Eye (tissue), 1 donor: ENCODE measurements at places on chromosomes 3 and 15.

- DNase-seq: no peak
Observed at GRCh38 chr3:112002096-112002971, 3.6 kb downstream of the TAGLN3 start.

DNA sequence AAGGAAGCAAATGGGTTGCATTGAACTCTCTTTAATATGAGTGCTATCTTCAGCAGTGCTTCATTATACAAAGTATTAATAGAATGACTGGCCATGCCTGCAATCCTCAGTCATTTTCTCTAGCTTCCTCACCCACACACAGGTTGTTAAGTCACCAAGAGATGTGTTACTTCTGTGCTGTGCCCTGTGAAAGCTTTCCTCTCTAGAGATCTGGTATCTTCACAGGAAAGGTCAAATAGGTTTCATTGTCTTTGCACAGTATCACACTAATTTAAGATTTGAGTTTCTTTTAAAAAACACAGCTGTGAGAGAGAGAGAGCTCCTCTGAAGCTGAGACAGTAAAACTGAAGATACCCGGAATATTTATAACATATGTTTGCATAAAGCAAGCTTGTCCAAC lies 278.6 kb downstream of the CNTN4 start:
- no peak for DNase-seq

DNA sequence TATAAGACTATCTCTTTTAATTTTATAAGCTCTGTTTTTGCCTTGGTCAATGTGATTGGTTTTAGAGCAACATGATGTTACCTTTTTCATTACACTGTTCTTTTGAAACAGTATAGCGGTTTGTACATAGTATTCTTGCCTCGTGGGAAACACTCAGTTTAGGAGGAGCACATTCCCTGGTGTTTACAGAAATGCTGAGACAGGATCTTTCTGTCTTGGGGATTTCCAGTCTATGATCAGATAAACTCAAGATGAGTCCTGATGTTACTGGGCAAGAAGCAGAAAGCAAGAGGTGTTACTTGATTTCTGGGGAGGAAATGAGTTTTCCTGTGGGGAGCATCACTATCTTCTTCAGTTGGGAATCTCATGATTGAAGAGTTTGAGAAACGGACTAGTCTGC lies 2.5 kb downstream of the TMEM266 start:
- no peak for DNase-seq

- no peak for DNase-seq
Observed at GRCh38 chr3:84891851-84892250, 66.9 kb upstream of the CADM2 start.

DNA sequence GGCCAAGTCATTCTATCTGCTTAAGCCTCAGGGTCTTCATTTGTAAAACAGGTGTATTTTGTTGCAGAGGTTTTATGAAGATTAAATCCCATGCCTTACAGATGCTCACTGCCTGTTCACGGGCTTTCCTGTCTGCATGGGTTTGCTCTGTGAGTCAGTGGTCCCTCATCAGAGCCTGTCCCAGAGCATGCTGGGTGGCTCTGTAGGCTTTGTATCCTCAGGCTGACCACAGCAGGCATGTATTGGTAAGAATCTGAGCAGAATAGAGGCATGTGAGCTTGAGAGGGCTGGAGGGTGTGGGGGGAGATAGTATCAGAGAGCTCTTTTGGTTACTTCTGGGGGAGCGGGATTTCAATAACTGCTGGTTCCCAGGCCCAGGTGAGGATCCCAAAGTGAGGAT lies 45.4 kb upstream of the PLXNA1 start:
- DNase-seq: no peak

DNA sequence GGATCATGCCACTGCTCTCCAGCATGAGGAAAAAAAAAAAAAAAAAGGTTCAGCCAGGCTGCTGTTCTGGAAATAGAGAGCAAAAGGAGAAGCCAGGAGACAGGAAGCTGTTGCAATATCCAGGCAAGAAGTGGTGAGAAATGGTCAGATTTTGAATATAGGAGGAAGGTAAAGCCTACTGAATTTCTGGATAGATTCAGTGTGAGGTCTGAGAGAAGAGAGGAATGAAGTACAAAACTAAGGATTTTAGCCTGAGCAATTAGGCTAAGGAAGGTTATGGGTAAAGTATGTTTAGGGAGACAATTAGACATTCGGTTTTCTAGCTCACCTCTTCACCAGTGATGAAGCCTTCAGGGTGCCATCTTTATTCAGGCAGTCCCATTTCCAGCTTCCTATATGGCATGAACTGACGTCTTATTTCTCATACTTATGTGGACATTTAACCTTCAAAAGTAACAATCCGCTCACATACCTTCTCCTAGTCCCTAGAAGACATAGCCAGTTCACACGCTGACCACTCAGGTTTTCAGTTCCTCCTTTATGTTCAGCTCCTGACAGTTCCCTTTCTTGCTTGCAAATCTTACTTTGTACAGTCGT lies 57.2 kb downstream of the KIF9 start:
- DNase-seq: no peak

DNA sequence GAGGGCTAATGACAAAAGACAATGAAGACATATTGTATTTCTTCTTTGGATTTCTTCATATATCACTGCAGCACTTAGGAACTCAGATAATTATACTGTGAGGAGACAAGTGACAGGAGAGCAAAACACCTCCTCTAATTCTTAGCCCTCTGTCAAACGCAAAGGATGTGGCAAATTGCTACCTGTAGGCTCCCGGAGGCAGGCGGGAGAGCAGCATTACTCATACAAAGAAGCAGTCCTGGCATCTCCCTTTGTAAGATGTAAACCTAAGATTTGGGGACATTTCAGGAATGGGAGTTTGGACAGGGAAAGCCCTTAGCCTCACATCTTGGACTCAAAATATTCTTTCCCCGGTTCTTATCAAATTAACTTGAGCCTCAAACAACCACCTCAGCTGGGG lies 460.8 kb downstream of the SOX2 start:
- no peak for DNase-seq

- DNase-seq: no peak
Observed at GRCh38 chr3:12724794-12725193, 34.3 kb downstream of the TMEM40 start.

DNA sequence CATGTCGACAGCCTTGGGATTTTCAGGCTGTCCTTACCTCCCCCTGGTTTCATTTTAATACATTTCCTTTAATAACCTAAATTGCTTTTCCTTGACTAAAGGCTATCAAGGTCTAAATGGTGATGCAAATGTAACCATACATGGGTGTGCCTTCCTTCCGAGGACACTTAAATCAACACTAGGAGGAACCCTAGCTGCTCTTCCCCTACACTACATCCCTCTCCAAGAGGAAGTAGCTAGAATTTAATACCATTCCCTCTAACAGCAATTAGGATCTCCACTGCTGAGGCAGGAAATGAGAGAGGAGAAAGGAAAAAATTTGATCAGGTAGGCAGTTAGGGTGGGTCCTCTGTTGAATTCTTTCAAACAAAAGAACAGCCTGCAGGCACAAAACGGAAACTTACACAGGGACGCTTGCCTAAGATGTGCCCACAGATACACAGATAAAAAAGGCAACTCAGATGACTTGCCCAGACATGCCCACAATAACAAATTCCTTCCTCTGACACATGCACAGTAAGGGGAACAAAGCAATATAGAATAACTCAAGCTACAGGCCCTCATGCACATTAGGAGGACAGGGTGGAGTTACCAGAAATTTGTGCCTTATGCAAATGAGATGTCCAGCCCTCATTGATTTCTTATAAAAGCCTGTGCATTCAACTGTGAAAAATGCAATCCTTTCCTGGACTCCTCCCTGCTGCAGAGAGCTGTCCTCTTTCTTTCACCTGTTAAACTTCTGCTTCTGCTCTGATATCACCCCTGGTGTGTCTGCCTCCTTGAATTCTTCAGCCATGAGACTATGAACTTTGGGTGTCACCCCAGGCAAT lies 1024.4 kb upstream of the CADM2 start:
- DNase-seq: no peak

DNA sequence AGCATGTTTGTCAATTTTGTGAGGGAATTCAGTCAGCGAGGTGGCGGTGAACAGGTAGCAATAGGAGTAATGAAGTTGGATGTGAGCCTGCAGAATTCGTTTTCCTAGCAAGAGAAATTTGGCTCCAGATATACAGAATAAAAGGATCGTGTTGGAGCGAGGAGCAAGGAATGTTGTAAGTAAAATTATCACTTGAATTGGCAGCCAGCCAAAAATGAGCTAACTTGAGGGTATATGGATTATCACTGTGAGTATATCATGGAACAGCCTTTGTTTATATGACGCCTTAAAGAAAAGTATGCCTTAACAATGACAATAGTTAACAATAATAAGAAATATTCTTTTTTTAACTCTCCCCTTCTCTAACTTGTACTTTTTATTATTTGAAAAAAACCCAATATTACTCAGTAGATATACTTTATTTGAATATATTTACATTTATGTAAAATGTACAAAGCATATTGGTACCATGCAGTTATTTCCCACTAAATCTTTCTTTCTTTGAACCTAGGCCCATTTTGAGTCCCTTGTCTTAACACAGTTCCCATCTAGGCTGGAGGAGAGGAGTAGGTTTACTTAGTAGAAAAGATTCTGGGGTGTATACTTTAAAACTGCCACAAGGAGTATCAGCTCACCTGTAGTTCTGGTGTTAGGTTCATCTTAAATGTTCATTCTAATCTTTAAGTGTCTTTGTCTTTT lies 29.3 kb downstream of the EPHA6 start:
- DNase-seq: peak; percentile 40

GRCh38 chr15:40080847-40081246 lies 27.8 kb downstream of the BMF start:
- no peak for DNase-seq

DNA sequence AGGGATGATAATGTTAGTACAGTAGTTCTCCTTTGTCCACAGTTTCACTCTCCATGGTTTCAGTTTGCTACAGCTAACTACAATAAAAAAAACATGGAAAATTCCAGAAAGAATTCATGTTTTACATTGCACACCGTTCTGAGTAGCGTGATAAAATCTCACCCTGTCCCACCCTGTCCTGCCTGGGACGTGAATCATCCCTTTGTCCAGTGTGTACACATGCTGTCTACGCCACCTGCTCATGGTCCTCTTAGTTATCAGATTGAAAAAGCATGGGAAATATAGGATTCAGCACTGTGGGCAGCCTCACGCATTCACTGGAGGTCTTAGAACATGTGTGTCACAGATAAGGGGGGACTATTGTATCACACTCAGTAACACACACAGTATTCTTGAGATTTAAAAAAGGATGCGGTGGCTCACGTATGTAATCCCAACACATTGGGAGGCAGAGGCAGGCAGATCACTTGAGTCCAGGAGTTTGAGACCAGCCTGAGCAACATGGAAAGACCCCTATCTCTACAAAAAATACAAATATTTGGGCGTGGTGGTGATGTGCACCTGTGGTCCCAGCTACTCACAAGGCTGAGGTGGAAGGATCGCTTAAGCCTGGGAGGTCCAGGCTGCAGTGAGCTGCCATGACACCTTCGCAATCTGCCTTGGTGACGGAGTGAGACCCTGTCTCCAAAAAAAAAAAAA lies 8.7 kb upstream of the FLNB start:
- DNase-seq: no peak

DNA sequence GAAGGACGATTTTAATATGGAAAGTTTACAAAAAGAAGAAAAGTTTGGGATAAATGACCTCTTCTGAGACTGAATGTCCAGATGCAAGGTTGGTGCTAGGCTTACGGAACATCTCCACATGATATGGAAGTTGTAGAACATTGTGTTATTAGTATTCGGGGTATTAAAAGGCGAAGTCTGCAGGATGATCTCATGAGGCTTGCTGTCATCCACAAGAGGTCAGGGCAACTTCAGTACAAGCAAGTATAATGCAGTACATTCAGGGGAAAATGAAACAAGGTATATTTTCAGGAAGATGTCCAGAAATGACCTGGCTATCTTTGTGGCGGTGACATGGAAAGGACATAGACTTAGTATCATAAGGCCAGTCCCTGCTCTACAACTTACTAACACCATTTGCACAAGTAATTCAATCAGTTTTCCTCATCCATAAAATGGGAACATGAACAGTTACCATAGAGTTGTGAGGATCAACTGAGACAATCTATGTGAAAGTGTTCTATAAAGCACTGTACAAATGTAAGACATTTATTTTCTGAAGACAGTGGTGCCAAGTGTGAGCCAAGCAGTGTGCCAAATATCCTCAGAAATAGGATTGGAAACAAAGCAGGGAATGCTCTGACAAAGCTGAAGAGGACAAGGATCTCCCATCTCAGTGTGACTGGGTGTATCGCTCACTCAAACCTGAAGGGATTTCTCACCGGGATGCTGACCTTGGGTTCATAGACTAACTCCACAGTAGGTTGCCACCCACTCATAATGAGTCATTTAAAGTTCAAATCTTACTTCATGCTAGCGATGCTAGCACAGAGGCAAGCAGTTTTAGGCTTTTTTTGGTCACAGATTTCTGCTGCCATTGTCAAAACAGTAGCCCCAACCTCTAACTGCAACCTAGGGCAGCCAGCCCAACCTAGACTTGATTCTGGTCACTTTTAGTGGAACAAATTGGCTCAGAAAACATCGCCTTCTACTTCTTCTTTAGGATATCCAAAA lies 118.3 kb downstream of the TIGIT start:
- DNase-seq: no peak

GRCh38 chr3:139117136-139117675 lies 72.5 kb upstream of the PRR23C start:
- no peak for DNase-seq

GRCh38 chr3:120561251-120562045 lies 34.7 kb upstream of the NDUFB4 start:
- DNase-seq: peak; percentile 90

DNA sequence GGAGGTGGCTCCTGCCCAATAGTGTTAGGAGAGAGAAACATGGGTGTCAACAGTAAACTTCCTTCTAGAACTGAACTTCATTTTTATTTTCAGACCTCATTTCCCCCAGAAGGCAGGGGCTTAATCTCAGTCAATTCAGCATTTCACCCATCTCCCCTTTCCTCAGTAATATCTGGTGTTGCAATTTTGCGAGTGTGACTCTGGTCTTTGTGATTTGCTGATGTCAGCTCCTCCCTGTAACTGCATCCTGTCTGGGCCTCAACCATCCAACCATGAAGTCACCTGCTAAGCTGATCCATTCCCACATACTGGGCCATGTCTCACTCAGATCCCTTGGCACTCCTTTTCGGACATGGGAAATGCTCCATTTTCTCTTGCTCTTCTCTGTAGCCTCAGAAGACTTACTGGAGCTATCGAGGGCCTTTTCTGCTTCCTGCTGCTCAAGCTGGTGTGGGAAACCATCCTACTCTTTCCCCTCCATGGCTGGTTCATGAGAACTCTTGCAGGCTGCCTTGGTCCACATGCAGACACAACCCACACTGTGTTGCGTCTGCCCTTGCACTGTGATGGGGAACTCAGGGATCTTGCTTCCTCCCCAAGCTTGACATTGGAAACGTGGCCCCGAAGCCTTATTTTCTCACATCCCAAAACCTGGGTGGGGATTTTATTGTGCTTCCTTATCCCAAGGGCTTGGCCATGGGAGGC lies 24.6 kb downstream of the CCR4 start:
- no peak for DNase-seq
